ENCODE measurements at places on chromosomes 4 and X.

DNA sequence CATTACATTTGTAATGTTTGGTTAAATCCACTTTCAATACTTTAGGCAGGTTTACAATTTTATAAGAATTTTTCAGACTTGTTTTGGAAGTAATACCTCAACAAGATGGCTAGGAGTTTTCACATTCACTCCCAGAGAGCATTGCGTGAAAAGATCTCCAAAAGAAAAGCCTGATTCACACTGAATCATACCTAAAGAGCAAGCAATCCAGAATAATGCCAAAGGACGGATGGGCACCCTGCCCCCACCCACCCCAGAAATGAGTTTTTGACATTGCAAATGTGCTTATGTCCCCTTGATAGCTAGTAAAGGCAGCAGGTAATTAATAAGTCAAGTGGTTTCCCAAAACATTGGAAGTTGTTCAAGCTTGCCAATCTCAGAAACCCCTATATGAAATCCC lies 557.7 kb upstream of the TENM3 start:
- no peak for DNase-seq

DNA sequence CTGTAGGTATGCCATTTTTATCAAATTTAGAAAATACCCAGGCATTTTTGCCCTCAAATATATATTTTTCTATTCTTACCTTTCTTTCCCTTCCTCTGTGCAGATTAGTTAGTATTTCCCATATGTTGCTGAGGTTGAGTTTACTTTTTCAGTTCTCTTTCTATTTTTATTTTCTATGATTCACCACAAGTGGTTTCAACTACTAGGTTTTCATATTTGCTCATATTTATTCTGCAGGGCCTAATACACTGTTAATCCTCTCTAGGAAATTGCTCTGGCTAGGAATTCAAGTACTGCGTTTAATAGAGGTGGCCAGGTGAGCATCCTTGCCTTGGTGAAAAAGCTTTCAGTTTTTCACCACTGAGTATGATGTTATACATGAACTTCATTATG lies 1535.3 kb upstream of the PCDH10 start:
- no peak for DNase-seq

DNA sequence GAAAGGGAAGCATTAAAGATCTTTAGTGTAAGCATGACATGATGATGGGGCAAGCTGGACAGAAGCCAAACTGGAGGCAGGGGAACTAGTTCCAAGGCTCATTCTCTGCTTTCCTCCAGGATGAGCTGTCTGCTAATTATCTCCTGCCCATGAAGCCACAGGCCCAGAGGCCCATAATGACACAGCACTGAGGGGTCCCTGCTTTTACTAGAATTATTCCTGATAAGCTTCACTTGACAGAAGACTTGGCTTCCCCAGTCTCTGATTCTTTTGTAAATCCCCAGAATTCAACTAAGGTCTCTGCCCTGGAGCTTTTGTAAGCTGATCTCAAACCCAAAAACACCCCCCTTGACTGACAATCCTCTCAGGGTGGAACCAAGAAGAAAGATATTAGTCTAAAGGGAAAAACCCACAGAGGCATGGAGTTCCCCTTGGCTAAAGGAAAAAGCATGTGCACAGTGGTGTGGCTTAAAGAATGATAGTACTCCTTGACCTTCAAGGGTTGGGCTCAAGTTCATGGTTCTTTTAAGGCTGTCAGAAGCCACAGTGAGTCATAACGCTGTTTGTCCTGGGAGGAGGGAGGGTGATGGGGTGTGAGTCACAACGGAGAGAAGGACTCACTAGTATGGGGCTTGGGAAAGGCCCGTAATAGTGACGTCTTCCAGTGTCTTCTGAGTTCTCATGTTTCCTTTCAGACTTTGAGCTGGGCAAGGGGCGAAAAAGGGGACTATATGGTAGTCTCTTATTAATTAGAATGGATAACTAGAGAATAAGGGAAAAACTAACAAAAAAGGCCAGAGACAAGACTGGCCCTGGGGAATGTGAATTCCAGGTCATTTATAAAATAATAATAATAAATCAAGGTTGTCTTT lies 146.0 kb upstream of the CPEB2 start:
- DNase-seq = no peak

GRCh38 chr4:187782286-187782824 lies 213.2 kb upstream of the ZFP42 start:
- DNase-seq = no peak

DNA sequence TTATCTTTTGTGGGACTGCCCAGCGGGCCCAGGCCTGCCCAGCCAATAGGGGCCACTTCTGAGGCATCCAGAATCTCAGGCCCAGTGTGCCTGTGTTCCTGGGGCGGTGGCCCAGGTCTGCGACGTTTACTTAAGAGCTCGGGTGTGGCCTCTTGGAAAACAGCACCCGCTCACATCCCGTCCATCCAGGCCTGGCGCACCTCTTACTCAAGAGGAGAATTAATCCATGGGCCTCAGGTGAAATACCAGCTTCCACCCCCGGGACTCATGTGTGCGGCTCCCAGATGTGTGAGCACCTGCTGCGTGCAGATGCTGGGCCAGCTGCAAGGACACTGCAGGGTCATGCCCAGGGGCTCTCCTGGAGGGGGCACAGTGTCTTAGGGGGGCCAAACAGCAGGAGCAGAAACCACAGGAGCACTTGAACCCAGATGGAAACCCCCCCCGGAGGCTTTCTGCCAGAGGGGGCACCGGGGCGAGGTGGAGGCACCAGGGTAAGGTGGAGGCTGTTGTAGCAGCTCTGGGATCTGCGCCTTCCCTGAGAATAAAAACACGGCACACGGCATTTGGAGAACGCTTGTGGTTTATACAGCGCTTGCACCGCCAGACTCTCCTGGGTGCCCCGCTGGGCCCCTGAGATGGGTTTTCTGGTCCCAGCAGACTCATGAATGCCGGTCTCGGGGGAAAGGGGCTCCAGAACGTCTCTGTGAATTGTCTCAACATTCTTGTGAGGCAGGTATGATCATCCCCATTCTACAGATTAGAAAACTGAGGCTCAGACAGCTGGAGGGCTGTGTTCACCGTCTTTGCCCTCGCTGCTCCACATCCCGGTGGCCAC lies 2.8 kb downstream of the PSAPL1 start:
- DNase-seq = no peak

DNA sequence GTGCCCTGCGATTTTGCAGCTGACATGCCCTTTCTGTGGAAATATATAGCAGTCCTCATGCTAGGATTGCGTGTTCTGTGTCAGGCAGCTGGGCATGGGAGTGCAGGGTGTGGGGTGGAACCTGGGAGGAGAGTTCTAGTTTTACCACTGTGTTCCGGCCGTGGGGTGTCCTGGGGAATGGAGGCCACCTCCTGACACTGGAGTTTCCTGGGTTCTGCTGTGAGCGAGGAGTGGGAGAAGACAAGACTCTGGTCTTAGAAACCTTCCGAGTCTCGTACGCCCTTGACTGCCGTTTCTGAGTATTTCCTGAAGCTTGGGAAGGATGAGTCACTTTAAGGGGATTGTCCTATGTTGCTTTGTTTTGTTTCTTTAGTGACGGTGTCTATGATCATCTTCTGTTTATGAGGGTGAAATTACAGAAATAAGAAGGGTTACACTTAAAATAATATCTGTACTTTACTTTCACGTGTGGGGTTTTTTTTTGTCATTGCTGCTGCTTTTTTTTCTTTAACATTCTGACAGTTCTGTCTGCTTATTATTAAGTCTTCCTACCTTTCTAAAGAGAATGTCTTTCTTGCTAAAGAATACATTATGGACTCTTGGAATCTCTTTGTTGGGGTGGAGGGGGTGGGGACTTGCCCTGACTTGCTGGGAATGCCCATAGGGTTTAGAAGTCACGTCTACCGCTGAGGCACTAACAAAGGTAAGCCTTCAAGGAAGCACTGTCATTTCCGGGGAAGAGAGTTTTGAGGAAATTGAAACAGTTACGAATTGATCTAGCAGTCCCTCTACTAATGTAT lies 19.1 kb downstream of the CD99 start:
- no peak for DNase-seq

DNA sequence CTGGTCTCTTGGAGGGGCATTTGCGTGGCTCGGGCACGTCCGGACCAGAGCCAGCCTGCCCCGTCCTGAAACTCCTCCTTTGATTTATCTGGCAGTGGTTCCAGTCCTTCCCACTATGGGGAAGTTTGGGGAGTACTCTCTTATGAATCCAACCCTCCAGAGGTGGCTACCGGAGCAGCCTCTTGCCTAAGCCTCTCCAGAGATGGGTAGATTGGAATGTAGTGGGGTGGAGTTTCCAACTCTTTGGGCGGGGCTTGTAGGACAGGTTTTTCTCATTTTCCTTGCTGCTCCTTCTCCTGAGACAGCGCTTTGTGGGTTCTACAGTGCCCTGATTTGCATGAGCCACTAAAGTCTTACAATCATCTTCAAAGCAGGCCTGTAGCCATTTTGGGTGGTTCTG lies 60.1 kb upstream of the XAGE1B start:
- no peak for DNase-seq

DNA sequence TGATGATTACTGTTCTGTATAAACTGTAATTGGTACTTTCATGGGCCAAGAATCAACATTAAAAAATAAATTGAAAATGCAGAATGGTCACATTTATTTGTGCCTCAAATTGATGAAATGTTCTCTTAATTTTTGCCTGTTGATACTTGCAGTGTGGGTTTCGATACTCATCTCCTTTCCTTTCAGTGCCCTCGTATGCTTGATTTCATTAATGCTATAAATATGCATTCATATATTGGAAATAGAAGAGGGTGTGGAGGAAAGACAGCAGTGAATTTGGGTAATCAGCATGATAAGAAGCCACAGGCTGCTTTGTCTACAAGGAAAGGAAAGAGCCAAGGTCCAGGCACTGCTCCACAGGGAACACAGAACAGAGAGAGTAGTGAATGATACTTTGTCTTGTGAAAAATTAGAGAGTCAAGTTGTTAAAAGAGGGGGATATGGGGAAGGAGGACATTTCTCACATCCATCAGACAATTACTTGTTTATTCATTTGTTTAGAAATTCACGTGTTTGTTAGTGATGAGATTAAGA lies 1.0 kb upstream of the DDX60 start:
- DNase-seq = no peak

GRCh38 chr4:158726633-158727032 lies 3.4 kb upstream of the PPID start:
- DNase-seq = no peak

- DNase-seq = no peak
Observed at GRCh38 chrX:39152106-39152649, 350.9 kb downstream of the MID1IP1 start.

- no peak for DNase-seq
Observed at GRCh38 chr4:1794809-1795298, 1.8 kb downstream of the FGFR3 start.

DNA sequence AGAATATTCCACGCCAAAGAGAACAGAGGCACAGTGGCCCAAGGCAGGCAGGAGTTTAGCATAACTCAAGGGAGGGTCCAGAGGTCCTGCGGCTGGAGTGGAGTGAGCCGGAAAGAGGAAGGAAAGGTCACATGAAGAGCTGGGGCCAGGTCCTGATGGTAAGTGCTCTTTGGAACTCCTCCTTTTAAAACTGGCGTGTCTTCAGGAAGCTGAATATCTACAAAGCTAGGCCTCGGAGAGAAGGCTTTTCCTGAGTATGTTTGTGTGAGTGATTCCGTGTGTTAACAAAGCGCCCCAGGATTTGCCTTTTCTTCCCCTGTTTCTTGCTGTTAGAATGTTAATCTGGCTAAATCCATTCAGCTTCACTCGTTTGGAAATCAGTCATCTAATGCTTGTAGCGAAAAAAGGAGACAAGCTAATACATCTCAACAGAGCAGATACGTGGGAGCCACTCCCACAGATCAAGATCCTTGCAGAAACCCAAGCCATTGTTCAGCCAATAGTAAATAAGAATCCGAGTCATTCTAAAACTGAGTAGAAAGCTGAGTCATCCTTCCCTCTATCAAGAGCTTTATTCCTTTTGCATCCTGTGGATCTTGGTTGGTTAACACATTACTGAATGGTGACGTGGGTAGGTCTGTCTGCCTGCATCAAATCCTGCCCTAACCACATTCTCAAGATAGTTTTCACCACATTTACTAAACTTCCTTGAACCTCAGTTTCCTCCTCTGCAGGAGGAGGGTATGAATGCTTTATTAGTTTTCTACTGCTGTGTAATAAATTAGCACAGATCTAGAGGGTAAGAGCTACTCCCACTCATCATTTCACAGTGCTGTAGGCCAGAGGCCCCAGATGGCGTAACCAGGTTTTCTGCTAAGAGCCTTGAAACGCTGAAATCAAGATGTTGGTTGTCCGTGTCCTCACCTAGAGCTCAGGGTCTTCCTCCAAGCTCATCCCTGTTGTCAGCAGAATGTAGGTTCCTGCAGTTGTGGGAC lies 43.2 kb upstream of the RBM47 start:
- peak; percentile 39 for DNase-seq

- no peak for DNase-seq
Observed at GRCh38 chr4:159019356-159019755, 83.5 kb upstream of the RAPGEF2 start.

DNA sequence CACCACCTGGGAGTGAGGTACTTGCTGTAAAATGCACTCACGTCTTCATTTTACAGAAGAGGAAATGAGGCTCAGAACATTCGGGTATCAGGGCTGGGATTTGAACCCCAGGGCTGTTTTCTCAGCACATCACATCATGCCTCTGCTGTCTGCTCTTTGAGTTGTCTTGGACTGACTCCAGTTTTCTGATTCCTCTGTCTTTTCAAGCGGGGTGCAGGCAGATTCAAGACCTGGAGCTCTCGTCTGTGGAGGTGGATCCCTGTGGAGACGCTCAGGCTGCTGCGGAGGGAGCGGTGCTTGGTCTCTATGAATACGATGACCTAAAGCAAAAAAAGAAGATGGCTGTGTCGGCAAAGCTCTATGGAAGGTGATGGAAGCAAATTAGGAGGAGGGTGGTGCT lies 6.3 kb downstream of the LAP3 start:
- no peak for DNase-seq

- DNase-seq = no peak
Observed at GRCh38 chr4:879729-880077, 52.4 kb downstream of the GAK start.

GRCh38 chrX:111100191-111100590 lies 4.2 kb downstream of the PAK3 start:
- DNase-seq = peak; percentile 9

- no peak for DNase-seq
Observed at GRCh38 chr4:82613121-82613520, 51.3 kb upstream of the TMEM150C start.

GRCh38 chrX:47992095-47992380 lies 11.8 kb downstream of the ZNF182 start:
- DNase-seq = no peak

- DNase-seq = no peak
Observed at GRCh38 chr4:183401473-183401872, 43.0 kb upstream of the CDKN2AIP start.

GRCh38 chr4:37827030-37827685 lies 672 bp downstream of the PGM2 start:
- DNase-seq = no peak

DNA sequence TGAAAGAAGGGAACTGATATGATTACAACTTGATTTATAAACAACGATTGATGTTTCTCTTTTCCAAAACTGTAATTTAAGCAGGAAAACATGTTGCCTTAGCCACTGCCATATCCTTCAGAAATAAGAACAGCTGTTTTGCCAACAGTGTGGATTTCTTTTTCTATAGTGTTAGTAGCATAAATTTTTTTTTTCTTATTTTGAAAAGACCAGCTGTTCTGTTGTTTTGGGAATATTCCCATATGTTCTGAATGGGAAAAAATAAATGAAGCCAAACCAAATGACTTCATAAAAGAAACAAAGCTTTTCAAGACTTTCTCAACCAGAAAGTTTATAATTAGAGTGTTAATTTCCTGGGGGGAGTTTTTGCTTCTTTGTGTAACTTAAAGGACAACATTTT lies 83.9 kb upstream of the ARHGAP24 start:
- no peak for DNase-seq

- no peak for DNase-seq
Observed at GRCh38 chr4:144627663-144628076, 18.3 kb upstream of the HHIP start.

Measured in GM18507 (cell line).